ENCODE measurements at places on chromosomes 7 and 10. TPM values are rescaled to one million over a fixed set of nuclear protein-coding genes. Genes with fewer than 3 reads are reported as not detected.

- DNase-seq: no peak
These were observed 697.6 kb downstream of the PHTF2 start for GRCh38 chr7:78496096-78496630.

DNA sequence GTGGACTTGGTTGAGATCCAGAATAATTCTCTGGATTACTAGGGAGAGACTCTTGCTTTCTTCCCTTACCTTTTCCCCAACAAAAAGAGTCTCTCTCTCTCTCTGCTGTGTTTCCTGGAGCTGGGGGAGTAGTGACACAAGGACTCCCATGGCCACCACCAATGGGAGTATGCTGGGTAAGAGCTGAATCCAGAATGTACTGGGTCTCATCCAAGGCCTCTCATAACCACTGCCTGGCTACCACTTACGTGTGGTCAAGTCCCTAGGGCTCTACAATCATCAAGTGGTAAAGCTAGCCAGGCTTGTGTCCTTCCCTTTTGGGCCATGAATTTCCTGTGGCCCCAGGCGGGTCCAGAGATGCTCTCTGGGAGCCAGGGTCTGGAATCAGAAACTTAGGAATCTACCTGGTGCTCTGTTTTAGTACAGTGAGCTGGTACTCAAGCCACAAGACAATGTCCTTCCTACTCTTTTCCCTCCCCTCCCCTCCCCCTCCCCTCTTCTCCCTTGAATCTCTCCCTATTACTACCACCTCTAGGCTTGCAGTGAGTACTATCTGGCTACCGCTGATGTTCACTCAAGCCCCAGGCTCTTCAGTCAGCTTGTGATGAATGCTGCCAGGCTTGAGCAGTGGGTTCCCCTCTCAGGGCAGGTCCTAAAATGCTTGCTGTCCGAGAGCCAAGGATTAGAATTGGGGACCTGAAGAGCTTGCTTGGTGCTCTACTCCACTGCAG is 196.6 kb downstream of the BBS9 start:
- no peak for DNase-seq

GRCh38 chr7:70696201-70696754 is 435.7 kb upstream of the GALNT17 start:
- no peak for DNase-seq

The BAMBI gene
- total RNA-seq: 10.8 TPM

DNA sequence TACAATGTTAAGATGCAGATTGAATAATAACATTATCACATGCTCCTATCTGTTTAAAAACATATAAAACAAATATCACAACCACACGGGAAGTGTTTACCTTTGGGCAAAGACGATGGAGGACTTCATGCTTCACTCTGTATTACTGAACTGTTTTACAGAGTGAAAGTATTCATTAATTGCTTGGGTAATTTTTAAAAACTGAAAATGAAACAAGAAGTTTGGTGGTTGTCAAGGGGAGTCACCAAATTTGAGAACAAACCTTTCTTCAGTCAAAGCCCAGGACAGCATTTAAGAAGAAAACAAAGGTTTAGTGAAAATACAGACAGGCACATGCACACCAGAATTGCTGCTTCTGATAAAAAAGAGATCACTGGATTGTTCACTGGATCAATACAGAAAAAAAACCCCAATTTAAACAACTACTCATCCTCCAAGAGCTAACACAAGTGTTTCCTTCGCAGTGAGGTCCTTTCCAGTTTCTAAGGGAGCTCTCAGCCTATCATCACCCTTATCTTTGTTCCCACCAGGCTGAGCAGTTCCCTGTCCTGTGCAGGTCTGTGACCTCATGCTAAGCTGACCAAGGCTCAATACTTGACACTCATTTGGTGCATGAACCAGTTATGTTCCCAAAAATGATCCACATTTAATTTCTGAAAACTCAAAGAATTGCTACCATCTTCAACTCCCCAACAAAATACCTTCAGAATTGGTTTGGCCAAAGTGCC is 8.8 kb downstream of the PARP12 start:
- no peak for DNase-seq

GRCh38 chr10:108443636-108444035 is 1279.1 kb upstream of the SORCS1 start:
- no peak for DNase-seq

DNA sequence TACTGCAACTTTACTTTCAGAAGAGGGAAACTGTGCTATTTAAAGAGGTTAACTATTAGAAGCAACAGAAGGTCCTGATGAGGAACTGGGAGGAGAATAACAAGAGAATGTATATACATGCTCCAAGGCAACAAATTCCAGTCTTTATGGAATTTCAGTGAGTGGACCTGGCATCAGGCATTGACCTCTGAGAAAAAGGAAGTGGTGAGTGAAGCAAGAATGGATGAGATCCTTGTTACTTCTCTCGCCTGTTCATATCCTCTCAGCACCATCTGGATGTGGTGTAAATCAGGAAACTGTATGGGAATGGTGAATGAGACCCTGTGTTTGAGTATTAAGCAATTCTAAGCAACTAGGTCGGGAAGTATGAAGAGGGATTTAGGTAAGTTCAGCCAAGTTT is 30.3 kb upstream of the KBTBD2 start:
- DNase-seq: no peak

DNA sequence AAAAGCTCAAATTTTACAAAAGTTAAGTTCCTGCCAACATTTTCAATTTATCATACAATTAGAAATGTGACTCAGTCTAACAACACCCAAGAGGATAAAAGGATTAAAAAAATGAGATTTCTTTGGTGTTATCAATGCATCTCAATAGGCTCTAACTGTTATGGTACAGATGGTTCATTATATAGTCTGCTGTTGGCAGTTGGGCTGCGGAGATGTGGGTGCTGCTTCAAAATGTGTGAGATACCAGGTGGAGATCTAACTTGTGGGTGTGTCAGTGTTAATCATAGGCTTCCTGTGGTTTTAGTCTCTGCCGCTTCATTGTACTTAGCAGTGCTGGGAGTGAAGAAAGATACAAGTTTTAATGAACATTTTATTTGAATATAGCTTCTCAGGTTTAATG is 231.2 kb downstream of the EXOC4 start:
- DNase-seq: no peak

DNA sequence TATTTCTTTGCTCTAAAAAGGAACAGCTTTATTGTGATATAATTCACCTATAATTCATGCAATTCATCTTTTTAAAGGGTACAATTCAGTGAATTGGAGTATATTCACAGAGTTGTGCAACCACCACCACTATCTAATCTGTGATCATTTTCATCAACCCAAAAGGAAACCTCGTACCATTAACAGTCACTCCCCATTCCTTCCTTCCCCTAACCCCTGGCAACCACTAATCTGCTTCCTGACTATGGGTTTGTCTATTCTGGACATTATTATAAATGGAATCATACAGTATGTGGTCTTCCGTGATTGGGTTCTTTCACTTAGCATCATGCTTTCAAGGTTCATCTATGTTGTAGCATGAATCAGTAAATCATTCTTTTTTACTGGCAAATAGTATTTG is 52.3 kb downstream of the MKI67 start:
- no peak for DNase-seq

GRCh38 chr10:56012101-56012500 is 349.0 kb downstream of the ZWINT start:
- no peak for DNase-seq

- DNase-seq: no peak
These were observed 449.1 kb upstream of the NRP1 start for GRCh38 chr10:33783557-33783956.

DNA sequence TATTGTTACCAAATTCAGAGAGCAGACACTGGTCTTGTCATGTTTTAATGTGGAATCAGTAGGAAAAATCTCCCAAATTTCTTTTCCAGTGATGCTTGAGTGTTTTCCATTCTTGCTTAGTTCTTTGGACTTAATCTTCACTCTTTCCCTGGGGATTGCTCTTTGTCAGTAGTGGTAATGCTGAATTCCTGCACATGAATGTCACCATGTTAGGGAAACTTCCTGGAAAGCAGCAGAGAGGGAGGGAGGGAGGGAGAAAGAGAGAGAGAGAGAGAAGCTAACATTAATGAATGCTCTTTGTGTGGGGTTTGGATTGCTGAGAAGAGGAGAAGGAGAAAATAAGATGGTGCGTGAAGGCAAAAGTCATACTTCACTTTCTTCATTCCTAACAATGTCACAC is 295.3 kb upstream of the COBL start:
- DNase-seq: no peak

The ACSL5 gene
- total RNA-seq: 14.1 TPM

- no peak for DNase-seq
These were observed 676.4 kb upstream of the NRP1 start for GRCh38 chr10:34010891-34011290.

DNA sequence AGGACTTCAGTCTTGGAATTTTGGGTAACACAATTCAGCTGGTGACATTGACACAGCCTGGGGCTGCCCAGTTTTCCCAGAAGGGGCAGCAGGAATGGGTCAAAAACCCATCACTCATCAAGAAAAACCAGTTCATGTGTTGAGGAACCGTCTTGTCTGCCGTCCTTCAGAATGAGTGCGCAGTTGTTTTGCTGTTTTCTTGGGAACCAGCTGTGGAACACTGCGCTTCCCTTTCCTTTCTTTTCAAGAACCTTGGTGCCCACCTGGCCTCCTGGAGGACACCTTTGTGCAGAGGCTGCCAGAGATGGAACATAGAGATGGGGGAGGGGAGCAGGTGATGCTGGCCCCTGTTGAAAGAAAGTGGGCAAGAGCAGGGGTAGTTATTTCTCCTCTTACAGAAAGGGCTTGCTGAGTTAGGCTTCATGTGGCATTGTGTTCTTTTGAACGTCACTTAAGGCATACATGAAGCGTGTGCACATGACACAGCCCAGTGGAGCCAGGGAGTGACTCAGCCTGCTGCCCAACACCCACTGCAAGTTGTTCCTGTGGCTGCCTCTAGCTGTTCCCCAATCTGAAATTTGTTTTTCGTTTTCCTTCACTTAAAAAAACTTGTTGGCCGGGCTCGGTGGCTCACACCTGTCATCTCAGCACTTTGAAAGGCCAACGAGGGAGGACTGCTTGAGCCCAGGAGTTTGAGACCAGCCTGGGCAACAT is 87.4 kb upstream of the TNS3 start:
- peak; percentile 87 for DNase-seq

The UCN3 gene
- not detected for total RNA-seq

- DNase-seq: no peak
These were observed 41.7 kb downstream of the TNPO3 start for GRCh38 chr7:129013048-129013724.

DNA sequence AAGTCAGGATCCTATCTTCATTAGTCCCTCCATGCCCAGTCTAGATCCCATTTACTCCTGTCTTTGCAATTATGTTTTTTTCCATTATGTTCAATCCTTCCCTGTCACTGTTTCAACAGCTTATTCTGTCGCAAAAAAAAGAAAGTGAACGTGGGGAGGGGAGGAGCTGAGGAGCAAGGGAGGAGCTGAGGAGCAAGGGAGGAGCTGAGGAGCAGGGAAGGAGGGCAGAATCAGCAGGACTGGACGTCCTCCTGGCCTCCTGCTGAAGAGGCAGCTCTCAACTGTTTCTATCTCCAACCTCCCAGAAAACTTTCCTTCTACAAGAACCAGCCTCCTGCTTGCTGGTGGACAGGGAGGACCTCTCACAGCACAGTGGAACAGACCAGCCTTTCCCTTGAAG is 26.0 kb downstream of the LARP4B start:
- no peak for DNase-seq

The ADAM12 gene
- total RNA-seq: 0.86 TPM
